Calu3 (cell line): ENCODE measurements at places on chromosomes 7 and 10.

DNA sequence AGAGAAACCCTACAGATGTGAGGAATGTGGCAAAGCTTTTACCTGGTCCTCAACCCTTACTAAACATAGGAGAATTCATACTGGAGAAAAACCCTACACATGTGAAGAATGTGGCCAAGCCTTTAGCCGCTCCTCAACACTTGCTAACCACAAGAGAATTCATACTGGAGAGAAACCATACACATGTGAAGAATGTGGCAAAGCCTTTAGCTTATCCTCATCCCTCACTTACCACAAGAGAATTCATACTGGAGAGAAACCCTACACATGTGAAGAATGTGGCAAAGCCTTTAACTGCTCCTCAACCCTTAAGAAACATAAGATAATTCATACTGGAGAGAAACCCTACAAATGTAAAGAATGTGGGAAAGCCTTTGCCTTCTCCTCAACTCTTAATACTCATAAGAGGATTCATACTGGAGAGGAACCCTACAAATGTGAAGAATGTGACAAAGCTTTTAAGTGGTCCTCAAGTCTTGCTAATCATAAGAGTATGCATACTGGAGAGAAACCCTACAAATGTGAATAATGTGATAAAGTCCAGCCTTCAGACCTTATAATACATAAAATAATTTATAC, 38.2 kb downstream of the ZNF679 start:
- DNase-seq, result no peak

- DNase-seq, result peak; percentile 24
Measured at GRCh38 chr7:123770378-123770777, 21.6 kb upstream of the WASL start.

- no peak for DNase-seq
Measured at GRCh38 chr10:31884386-31884785, 44.2 kb downstream of the ARHGAP12 start.

DNA sequence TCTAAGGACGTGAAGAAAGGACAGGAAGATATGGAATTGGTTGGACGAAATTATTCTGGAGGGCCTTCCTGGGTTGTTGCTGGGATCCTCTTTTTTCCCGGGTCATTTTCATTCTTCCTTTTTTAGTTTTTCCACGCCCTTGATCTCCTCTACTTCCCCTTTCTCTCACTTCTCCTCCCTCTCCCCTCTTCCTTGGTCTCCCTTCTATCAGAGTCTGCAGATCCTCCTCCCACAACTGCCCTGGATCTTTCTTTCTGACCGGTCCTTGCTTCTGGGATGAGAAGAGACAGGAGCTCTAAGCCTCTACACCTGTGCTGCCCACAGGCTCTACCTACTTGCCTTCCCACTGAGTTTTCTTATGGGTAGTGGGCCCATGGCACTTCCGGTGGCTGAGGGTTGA, 103.7 kb upstream of the RELN start:
- DNase-seq, result no peak

DNA sequence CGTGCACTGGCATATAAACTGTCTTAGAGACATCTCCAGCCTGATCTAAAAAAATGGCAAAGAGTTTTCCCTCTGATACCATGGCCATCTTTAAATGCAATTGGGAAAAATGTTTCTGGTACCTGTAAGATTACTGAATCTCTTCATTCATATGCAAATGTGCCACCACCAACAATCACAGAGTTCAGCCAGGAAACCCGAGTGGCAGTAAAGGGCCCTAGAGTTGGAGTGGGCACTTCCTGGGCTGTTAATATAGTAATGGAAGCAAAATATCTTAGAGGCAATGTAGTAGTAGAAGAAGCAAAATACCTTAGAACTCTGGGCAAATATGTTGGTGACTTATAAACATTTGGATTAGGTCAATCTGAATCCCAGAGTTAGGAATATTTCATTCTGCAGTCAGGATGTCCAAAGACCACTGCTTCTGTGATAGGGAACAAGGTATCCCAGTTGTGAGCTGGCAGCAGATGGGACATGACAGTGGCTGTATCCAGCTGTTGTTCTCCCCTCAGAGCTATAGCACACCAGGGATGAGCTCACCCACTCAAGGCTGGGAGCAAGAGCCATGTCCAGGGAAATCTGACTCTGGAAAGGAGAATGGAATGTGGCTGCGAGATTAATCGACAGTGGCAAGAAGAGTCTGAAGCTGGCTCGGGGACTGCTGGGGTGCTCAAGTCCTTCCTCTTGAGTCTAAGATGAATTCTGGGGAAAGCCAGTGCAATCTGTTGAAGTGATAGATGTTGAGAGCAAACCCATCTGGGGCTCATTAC, 332.1 kb downstream of the PHTF2 start:
- DNase-seq, result no peak

DNA sequence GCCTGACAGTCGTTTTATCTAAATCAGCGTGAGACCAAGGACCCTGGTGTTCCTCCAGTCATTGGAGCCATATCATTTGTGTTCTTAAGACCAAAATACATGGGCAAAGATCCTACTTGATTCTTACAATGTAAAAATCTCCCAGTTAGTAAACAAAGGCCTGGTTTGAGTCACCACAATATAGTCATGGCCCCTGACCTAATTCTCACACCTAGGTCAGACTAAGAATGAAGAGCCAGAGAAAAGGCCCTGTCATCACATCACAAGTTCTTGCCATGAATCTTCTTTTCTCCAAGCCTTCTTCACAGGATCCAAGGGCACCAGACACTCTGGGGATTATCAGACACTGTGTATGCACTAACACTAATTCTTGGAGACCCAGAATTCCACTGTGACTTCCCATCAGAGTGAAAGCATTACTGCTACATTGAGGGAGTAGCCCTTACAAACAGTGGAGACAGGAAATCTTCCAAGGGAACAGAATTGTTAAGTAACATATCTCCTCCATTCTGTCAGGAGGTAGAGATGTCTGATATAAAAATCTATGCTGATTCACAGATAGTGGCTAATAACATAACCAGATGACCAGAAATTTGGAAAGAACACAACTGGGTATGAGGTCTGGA, 7.6 kb upstream of the ERVW-1 start:
- no peak for DNase-seq

DNA sequence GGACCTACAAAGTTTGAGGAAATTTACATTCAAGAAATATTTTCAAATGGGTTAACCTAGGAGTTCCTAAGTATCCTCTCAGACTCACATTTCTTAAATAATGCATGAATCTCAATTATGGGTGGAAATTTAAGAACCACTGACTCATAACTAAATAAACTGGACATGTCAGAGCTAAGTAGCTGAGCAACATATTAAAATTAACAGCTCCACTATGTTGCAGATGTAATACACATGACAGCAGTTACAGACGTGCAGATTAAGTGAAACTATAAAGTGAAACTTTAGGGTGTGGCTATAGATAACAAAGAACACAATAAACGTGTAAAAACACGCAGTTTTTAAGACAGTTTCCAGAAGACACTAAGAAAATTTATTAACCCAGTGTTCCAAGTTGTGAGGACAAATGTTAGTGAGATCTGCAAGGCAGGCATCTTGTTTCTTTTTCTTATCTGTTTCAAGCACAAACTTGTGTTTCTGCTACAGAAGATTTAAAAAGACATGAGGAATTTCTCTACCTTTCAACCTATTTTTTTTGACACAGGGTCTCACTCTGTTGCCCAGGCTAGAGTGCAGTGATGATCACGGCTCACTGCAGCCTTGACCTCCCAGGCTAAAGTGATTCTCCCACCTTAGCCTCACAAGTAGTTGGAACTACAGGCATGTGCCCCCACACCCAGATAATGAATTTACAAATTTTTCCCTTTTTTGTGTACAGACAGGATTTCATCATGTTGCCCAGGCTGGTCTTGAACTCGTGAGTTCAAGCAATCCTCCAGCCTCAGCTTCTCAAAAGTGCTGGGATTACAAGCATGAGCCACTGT, 25.3 kb downstream of the DNMBP start:
- DNase-seq, result no peak
